Muscle of back (tissue), 13 donors: ENCODE measurements at places on chromosomes 13 and 19. TPM values are rescaled to one million over a fixed set of nuclear protein-coding genes. Genes with fewer than 3 reads are reported as not detected.

The KLHL1 gene
- polyA plus RNA-seq, result 0.04 TPM

The TMIGD2 gene
- 0.43 TPM for polyA plus RNA-seq

GRCh38 chr13:51148952-51149573, 38.0 kb upstream of the C13orf42 start:
- peak; percentile 84 for DNase-seq

DNA sequence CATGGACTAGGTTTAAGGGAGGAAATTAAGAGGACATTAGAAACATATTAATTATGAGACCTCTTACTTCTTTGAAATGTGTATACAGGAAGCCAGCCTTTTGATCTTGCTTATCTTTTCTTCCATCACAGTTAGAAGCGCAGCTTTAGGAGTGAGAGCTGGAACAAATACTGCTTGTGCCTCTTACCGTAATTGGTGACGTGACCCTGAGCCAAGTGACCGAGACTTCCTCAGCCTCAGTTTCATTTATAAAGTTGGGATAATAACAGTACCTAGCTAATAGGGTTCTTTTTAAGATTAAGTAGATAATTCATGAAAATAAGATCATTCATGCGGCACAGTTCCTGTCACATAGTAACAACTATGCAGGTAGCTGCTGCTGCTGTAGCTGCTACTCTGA, 18.5 kb downstream of the FREM2 start:
- DNase-seq, result no peak

The ANKRD27 gene
- polyA plus RNA-seq, result 9.9 TPM

The RFPL4A gene
- 0.34 TPM for polyA plus RNA-seq

GRCh38 chr19:11031421-11032070, 57.7 kb upstream of the LDLR start:
- no peak for DNase-seq

The SIGLEC12 gene
- polyA plus RNA-seq, result 0.11 TPM

DNA sequence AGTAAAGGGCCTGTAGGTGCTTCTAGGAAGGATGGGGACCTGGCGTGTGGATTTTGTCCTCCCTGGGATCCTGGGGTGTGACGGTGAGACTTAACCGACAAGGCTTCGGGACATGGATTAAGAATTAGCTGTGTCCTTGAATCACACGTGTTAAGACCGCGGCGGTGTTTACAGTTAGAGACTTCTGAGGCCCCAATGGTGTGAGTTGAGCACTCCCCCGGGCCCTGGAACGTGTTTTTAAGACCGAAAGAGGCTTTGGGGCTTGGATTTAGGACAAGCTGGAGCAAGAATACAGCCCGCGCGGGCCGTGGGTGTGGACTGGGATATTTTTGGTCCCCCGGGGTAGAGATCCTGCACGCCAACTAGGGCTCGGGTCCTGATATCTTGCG, 1.2 kb upstream of the SLC27A1 start:
- no peak for DNase-seq

DNA sequence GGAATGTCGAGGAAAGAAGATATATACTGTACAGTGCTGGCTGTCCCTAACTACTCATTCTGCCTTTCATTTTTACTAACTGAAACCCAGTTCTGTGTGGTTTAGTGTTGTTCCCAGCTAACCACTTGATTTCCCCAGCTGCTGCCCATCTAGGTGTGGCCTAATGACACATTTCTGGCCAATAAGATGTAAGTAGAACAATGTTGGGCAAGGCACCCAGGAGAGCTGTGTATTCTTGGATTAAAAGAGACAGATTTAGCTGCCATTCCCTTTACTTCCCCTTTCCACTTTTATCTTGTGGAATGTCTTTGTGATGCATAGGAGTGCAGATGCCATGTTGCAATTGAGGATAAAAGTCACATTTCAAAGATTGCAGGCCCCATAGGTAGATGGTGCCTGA, 28.3 kb upstream of the PCDH9 start:
- DNase-seq, result no peak

The CKM gene
- polyA plus RNA-seq, result 3,103 TPM

GRCh38 chr13:104817271-104817670, 1718.2 kb downstream of the EFNB2 start:
- DNase-seq, result no peak
